ENCODE measurements at places on chromosomes 1 and 21. TPM values are rescaled to one million over a fixed set of nuclear protein-coding genes. Genes with fewer than 3 reads are reported as not detected.

CACYBP gene
- total RNA-seq: 26.8 TPM

DNA sequence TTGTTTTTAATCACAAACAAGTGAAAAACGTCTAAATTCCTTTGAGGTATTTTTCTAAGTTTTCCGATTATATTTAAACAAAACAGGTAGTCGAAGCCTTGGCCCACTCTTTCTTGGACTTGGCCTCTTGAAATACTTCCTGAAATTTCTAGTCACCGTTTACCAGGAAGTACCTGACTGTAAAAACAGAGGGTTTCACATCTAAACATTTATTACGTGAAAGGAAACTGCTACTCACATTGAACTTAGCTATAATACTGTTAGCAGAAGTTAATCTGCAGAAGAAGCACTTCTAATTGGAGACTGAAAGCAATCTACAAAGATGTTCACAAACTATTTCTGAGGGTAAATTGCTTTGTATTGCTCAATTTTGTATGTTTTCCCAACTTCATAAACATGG lies 526.0 kb upstream of the ADGRL4 start:
- H3K27ac ChIP-seq: no peak overlapping the region
- no peak for DNase-seq
- no peaks in the 10 kb centered on the region for H3K27me3 ChIP-seq
- H3K36me3 ChIP-seq: no peaks in the 10 kb centered on the region
- no peak overlapping the region for H3K4me3 ChIP-seq

GRCh38 chr21:37758982-37759381 lies 157.3 kb downstream of the KCNJ6 start:
- H3K4me3 ChIP-seq: no peak overlapping the region
- no peaks in the 10 kb centered on the region for H3K27me3 ChIP-seq
- peak; percentile 65 for DNase-seq
- no peaks in the 10 kb centered on the region for H3K36me3 ChIP-seq

DNA sequence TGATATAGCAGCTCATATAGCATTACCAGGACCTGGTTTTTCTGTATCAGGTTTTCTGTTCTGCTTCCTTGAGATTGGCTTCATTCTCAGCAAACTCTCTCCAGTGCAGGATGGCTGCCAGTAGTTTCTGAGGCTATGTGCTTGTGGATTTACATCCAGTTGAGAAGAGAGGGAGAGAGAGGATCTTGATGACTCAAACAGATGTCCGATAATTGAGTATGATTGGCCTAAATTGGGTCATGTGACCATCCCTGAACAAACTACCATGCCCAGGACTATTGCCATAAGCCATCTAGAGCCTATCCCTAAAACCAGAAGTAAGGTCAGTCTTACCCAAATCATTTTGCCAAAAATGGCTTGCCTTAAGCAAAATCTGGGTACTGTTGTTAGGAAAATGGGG lies 18.1 kb upstream of the PSMA5 start:
- no peaks in the 10 kb centered on the region for H3K4me1 ChIP-seq
- H3K4me3 ChIP-seq: no peak overlapping the region
- no peak overlapping the region for H3K27ac ChIP-seq
- DNase-seq: no peak
- no peaks in the 10 kb centered on the region for H3K36me3 ChIP-seq

- no peaks in the 10 kb centered on the region for H3K36me3 ChIP-seq
- DNase-seq: no peak
- H3K4me3 ChIP-seq: no peak overlapping the region
- no peaks in the 10 kb centered on the region for H3K4me1 ChIP-seq
Observed at GRCh38 chr1:65825741-65826140, 33.0 kb downstream of the PDE4B start.

LYPD8 gene
- total RNA-seq: not detected

Data from stomach (tissue), 19 donors.